Fibroblast of lung (primary cell): ENCODE measurements at places on chromosomes 5 and 9.

DNA sequence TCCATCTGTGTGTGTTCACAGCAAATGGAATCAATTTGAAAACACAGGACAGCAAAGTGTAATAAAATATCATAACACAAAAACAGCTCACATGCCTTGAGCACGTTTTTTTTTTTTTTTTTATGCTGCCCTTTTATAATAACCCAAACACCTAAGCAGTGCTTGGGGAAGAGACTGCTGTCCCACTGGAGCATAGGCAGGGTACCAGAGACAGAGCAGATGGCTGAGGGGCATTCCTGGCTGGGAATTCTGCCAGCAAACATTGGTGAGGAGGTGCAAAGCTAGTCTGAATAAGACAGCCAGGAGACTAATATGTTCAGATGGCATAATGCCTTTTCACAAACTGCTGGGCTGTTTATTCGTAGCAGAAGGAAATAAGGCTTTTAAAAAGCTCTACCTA, 58.1 kb upstream of the SV2C start:
- no peak for DNase-seq

- DNase-seq: no peak
Measured at GRCh38 chr5:109421956-109422355, 12.2 kb upstream of the PJA2 start.

- DNase-seq: no peak
Measured at GRCh38 chr5:88045931-88046461, 222.6 kb downstream of the TMEM161B start.

GRCh38 chr5:92401492-92401891, 1018.4 kb upstream of the ARRDC3 start:
- peak; percentile 23 for DNase-seq
